Retina (tissue), 1 donor: ENCODE measurements at places on chromosomes 2 and 18.
A peak's percentile ranks its signal among the peaks of the same experiment; 100 is the strongest.

GRCh38 chr2:204362581-204362980 lies 182.7 kb upstream of the PARD3B start:
- DNase-seq, result no peak

DNA sequence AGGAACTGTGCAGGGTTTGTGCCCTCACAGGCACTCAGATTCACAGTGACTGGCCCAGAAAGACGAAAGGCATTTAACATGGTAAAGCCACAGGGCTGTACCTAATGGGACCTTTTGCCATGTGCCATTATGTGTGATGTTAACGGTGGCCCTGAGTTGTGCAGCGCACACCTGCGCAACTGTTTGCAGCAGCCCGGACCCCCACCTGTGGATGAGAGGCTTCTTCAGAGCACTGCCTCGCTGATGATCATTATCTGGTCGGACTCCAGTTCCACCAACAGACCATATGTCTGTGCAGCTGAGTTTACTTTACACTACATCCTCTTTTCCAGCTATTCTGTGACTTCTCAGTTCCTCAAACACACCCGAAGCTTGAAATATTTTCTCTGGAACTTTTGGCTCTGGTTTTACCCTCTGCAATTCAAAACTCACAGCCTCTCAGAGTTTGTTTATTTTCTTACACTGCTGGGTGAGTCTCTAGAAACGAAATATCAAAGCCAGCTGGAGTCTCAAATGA lies 35.6 kb upstream of the UBE2F start:
- no peak for DNase-seq

DNA sequence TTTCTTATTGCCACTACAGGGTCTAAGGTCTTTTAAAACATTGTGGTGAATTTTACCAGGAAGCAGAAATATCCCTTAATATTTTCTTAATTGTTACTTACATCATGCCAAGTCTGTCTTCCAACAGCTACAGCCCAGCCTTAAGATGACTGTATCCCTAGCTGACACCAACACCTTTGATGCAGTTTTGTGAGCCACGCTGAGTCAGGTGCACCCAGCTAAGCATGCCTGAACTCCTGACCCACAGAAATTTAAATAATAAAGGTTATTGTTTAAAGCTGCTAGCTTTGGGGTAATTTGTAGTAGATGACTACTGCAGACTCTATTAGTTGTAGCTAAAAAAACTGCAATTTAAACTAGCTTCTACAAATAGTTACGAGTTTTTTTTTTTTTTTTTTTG lies 1757.9 kb upstream of the LRRTM1 start:
- DNase-seq, result no peak

DNA sequence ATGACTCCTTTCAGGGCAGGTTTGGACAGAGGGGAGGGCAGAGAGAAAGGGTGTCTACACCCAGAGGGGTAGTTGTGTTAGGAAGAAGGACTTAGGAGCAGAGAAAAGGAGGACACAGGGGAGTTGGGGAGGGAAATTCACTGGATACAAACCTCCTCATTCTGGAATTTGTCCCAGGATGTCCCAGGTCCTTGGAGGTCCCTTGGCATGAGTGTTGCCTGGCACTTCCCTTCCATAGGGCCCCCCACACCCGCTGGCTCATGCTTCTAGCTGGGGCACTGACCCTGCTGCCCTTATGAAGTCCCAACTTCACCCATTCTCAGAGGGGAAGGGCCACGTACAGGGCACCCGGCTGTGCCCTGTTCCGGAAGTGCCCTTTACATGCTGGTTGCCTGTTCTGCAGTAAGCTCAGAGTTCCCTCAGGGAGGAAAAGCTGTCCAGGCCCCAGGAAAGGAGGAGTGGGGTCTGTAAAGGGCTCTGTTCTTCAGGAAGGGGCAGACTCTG lies 93.6 kb upstream of the SMAD2 start:
- DNase-seq, result no peak

GRCh38 chr2:10256515-10257031 lies 46.1 kb upstream of the HPCAL1 start:
- DNase-seq, result no peak

DNA sequence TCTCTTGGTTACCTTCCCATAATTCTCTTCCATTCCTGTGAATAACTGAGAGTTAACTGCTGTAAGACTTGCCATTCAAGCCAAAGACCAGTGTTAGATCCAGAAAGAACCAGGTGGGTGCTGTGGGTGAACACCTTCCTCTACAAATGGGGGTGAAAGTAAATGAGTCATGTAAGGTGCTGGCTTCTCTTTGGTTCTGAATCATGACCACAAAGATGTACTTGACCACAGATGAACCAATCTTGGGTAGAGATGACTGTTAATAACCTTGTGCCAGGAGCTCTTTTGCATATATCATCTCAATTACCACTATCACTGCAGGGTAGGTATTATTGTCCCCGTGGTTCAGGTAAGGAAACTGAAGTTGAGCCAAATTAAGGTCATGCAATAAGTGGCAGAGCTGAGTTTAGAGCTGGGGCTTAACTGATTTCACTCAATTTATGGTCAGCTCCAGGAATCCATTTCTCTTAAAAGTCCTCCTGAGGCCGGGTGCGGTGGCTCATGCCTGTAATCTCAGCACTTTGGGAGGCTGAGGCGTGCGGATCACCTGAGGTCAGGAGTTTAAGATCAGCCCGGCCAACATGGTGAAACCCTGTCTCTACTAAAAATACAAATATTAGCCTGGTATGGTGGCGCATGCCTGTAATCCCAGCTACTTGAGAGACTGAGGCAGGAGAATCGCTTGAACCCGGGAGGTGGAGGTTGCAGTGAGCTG lies 244.9 kb upstream of the CXCR4 start:
- no peak for DNase-seq

DNA sequence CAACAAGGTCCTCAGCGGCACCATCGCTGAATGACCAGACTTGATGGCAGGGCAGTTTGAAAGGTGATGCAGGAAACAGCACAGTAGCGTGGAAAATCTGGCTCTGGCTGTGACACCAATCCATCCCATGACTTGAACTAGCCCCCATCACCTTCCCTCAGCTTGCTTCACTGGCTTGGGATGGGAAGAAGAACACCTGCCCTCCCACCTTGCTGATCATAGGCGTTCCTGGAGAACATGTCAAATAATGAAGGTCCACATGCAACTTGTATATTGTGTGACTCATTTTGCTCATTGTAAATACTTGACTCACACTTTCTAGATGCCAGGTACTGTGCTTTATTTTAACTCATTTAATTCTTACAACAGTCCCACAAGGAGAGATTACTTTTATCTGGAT lies 292.4 kb upstream of the SPRED2 start:
- DNase-seq, result no peak

DNA sequence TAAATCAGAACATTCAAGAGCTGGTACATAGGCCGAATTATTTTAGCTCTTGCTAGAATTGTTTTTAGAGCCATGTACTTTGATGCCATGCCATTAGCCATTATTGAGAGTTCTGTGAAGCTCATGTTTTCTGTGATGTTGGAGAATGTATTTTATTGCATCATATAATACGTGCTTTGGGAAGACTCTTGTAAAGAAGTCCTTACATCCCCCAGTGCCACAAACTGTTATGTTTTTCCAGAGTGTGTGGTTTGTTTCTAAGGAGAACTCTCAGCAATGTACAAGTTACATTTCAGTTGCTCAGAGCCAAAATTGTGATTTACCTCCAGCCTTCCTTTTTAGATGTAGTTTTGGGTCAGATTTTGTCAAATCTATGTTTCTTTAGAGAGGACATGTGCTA lies 148.6 kb downstream of the HAUS1 start:
- no peak for DNase-seq

DNA sequence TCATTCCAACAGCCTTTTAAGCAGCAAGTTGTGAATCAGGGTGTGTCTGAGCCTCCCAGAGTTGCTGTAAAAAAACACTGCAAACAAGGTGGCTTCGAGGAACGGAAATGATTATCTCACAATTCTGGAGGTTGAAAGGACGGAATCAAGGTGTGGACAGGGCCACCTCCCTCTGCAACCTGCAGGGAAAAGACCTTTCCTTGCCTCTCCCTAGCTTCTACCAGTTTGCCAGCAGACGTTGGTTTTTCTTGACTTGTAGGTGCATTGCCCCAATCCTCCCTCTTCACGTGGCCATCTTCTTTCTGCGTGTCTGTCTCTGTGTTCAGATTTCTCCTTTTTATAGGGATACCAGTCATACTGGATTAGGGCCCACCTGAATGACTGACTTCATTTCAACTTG lies 24.8 kb upstream of the TMEM131 start:
- no peak for DNase-seq

- DNase-seq, result no peak
Measured at GRCh38 chr18:50458366-50458765, 83.5 kb downstream of the SKA1 start.

GRCh38 chr2:236823041-236823629 lies 253.5 kb downstream of the ACKR3 start:
- DNase-seq, result no peak

GRCh38 chr18:12741351-12741750 lies 38.5 kb downstream of the PSMG2 start:
- DNase-seq, result no peak

DNA sequence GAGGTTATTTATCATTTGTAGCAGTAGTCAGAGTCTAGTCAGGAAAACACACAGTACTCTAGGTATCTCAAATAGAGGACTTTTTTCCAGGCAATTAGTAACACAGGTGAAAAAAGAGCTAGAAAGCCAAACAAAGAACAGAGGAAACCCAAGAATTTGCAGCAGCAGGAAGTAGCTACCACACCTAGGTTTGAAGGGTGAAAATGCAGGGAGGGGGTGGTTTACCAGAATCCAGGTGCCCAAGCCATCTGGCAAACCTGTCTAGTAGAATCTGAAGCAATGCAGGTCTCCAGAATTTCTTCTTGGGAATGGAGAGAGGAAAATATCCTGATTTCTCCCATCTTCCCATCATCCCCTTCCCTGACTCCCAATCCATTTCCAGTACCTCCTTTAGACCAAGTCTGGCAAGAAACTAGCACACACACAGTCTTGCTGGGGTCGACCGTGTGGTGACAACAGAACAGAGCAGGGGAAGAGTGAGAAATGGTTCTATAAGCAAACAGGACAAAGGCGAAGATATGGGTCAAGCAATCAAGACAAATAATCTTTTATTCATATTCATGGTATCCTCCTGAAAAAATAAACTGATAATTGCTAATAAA lies 231.9 kb upstream of the MMADHC start:
- DNase-seq, result no peak

DNA sequence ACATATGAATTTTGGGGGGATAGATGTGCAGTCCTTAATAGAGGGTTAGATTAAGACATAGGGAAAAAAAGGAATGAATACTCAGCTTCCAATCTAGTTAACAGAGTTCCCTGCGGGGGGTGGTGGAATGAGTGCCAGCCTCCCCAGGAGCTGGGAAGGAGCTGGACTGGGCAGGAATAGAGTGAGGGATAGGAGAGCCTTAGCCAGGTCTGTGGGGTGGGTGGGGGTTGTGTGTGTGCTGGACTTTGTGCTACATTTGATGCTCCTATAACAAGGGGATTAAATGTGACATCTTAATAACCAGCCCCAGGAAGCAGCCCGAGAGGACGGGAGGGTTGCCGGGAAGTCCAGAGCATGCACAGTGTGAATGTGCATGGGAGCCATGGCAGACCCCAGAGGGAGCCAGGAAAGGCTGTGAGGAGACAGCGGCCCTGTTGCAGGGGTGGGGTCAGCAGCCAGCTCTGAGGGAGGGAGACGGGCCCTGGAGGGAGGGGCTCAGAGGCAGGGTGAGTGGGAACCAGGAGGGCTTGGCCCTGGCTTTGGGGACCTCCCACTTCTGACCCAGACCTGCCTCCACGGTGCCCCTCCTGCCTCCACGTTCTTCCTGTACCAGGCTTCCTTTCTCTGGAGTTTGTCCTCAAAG lies 3.6 kb upstream of the MBP start:
- no peak for DNase-seq

GRCh38 chr2:61550375-61551209 lies 12.4 kb upstream of the XPO1 start:
- no peak for DNase-seq

DNA sequence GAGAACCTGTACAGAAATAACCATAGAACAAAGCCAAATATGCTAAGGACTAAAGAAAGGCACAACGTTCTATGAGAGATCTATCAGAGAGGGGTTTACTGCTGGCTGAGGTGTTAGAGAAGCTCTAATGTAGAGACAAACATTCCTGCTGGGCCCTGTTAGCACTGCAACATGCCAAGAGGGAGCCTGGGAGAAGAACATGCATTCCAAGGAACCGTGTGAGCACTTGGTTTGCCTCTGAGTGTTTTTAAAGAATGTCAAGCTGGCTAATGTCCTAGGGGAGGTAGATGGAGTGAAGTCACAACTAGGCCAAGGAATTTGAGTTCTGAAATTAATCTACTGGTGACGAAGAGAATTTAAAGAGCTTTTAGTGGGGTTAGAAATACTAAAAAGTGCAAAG lies 384.3 kb upstream of the LYPD1 start:
- no peak for DNase-seq

DNA sequence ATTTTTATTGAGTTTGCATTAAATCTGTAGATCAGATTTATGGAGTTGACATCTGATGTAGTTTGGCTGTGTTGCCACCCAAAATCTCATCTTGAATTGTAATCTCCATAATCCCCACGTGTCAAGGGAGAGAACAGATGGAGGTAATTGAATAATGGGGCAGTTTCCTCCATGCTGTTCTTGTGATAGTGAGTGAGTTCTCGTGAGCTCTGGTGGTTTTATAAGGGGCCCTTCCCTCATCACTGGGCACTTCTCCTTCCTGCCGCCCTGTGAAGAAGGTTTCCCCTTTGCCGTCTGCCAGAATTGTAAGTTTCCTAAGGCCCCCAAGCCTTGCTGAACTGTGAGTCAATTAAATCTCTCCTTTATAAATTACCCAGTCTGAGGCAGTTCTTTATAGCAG lies 32.2 kb downstream of the ZC3H15 start:
- DNase-seq, result peak; percentile 5

GRCh38 chr18:28768791-28769768 lies 592.1 kb upstream of the CDH2 start:
- no peak for DNase-seq

GRCh38 chr2:74378007-74378406 lies 2.1 kb downstream of the DCTN1 start:
- no peak for DNase-seq

- no peak for DNase-seq
Measured at GRCh38 chr2:196589419-196589818, 50.1 kb upstream of the CCDC150 start.

GRCh38 chr18:29311580-29311979 lies 1134.7 kb upstream of the CDH2 start:
- DNase-seq, result no peak

DNA sequence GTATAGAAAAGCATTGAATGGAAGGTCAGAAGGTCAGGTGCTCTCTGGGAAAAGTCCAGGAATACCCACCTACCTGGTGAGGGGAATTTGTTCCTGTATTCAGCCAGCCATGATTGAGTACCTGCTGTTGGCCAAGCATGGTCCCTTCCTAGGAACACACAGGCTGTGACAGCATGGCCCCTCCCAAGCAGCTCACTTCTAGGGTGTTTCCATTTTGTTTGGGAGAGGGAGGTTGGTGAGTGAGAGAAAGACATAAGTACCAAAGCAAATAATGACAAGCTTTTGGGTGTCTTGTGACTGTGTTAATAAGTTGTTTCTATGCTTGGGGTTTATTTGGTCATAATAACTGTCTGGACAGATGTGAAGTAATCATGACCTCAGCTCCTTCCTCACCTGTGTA lies 46.3 kb downstream of the CABLES1 start:
- DNase-seq, result no peak
